CD8-positive, alpha-beta memory T cell (primary cell): ENCODE measurements at places on chromosomes 12 and 14.

GRCh38 chr14:51302295-51303030, 62.4 kb downstream of the TMX1 start:
- DNase-seq, result no peak

DNA sequence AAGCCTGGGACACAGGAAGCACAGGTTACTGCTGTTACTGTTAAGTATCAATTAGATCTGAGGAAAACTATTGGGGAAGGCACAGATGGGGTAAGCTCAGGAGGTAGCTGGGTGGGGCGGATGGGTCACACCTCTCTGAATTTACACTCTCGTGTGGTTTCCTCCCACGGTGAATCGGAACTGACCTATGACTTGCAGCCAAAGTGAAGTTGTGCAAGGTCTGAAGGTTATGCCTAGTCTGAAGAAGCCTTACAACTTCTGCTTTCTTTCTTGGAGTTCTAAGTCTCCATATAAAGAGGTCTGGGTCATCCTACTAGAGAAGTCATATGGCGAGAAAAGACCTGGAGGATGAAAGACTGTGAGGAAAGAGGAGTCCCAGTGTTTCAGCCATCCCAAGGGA, 25.6 kb upstream of the GPATCH2L start:
- no peak for DNase-seq

- DNase-seq, result peak; percentile 47
Measured at GRCh38 chr12:22100958-22101748, 55.1 kb downstream of the CMAS start.

- DNase-seq, result no peak
Measured at GRCh38 chr14:65933400-65934069, 521.0 kb downstream of the FUT8 start.

GRCh38 chr12:111337371-111337770, 31.5 kb downstream of the PHETA1 start:
- no peak for DNase-seq
